SW 1271 (cell line): ENCODE measurements at places on chromosomes 11 and 22.

GRCh38 chr11:71496421-71496820, 30.6 kb upstream of the KRTAP5-7 start:
- no peak for DNase-seq

- DNase-seq = no peak
Measured at GRCh38 chr22:44709881-44710392, 7.9 kb downstream of the PRR5 start.

DNA sequence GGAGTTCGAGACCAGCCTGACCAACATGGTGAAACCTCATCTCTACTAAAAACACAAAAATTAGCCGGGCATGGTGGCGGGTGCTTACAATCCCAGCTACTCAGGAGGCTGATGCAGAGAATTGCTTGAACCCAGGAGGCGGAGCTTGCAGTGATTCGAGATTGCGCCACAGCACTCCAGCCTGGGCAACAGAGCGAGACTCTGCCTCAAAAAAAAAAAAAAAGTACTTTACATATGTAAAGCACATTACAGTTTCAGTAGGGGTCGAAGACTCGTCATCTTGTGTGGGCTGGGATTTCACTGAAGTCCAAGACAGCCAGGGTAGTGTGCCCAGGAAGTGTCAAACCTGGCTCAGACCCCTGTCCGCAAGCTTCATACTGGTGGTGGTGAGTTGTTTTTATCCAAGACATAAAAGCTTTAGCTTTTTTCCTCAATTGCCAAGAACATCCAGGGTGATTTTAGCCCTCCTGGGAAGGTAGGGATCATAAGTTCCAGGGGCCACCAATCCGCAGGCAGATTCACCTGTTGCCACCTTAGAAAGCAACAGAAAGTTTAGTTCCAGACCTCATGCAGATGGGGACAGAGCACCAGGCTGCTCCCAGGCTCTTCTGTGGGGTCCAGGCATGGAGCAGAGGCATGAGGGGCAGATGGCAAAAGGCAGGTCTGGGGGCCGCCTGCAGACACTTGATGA, 21.6 kb upstream of the ADORA2A start:
- DNase-seq = no peak

DNA sequence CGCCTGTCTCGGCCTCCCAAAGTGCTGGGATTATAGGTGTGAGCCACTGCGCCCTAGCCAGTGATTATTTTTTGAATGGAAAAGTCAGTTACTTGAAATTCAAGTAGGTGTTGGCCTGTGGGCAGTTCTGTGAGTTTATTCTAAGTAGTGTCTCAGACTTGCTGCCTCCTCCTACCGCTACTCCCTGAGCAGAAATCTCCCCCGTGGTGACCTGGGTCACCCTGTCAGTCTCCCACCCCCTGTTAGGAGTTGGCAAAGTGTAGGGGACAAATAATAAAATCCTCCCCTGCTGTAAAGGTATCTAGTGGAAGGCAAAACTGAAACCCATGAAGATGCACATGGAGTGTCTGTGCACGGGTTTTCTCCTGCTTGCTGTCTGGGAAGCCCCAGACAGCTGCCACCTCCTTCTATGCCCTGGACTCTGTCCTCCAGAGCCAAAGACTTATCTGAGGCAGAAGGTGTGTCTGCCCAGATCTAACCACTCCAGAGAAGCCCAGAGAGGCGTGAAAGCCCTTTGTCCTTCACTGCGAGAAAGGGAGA, 26.3 kb downstream of the SNAP29 start:
- no peak for DNase-seq

- DNase-seq = no peak
Measured at GRCh38 chr22:43890901-43891331, 897 bp downstream of the PNPLA5 start.

- DNase-seq = no peak
Measured at GRCh38 chr11:110762590-110762989, 50.4 kb upstream of the ARHGAP20 start.

DNA sequence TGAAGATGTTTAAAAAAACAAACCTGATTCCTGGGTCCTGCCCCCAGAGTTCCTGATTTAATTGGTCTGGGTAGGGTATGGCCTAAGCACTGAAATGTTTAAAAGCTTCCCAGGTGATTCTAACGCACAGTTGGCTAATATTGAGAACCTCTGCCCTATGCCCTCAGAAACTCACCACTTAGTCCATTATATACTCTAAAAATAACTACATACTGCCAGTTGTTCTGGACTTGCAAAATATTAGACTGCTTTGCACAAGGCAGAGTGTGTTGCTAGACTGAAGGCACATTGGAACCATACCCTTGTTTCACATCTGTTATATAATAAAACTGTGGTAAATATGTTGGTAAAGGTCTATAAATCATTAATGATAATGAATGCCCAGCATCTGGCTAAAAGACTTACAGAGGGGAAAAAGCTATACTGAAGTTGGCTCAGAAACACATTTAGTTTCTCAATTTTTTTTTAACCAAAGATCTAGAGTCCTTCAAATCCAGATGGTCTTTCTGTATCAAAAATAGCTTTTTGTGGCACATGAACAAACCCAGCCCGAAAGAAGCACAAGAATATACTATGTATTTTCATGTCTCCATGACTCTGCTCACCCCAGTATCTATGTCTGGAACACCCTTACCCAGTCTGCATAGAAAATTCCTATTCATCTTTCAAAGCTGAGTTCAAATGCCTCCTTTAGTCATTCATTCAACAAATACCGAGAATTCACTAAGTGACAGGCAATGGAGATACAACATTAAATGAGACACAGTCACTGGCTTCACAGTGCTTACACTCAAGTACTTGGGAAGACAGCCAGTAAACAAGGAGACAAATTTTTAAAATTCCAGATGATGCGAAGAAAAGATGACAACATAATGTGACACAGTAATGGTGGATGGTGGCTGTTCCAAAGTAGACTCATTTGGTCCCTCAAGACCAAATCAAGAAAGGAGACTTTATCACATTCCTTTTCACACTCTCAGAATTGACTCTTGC, 44.1 kb downstream of the RBFOX2 start:
- no peak for DNase-seq

DNA sequence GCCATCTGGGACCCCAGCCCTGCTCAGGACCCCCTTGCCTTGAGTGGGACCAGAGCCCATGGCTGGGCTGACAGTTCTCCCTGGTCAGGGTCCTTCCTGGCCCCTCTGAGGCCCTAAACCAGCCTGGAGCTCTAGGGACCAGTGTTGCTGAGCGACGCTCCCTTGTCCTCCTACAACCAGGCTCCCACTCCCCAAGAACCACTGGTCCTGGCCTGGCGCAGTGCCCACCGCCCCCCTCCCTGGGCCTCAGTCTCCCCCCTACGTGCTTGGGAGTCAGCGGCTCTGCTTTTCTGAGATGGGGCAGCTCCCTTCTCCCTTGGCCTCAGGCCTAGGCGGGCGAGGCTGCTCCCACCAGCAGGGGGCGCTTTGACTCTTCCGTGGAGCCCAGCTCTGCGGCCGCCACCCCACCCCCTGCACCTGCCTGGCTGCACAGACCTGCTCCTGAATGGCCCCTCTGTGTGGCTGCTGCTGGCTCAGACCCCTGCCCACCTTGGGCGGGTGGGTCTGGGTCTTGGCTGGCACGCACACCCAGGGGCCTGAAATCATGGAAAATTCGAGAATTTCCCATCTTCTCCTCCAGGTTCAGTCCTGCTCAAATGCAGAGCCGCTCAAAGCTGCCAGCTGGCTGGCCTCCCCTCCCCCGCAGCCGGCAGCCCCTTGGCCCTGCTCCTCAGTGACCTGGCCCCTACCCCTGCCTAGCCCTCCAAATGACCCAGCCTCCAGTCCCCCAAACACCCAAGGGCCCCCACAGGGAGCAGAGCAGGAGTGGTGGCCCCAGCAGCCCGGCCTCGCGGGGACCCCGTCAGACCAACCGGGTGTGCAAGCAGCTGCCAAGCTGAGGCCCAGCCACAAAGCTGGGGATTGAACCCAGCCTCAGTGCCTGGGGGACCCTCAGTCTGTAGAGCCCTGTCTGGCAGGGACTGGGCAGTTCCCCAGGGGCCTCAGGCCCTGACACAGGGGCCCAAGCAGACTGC, 9.1 kb downstream of the PRR33 start:
- peak; percentile 42 for DNase-seq

GRCh38 chr11:80512491-80512890, 1071.7 kb upstream of the TENM4 start:
- no peak for DNase-seq

- no peak for DNase-seq
Measured at GRCh38 chr11:58880166-58880565, 35.7 kb upstream of the GLYATL2 start.

DNA sequence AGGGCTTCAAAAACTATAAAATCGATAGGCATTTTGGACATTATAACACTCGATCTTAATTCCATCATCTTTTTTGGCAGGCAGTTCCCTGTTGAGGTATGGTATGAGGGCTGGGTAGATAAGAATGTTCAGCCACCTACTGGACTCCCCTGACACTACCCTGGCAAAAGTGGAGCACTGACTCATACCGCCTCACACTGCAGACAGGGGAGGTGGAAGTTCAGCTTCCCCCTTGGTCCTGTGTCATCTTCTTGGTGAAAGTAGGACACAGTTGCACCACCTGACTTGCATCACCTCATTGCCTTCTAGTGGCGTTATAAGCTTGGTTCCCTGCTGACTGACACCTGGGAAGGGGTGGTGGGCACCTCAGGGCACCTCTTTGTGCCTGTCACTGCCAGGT, 30.4 kb downstream of the PAAF1 start:
- DNase-seq = no peak

- DNase-seq = no peak
Measured at GRCh38 chr11:96540875-96541274, 151.1 kb downstream of the JRKL start.

GRCh38 chr22:29801153-29801552, 34.0 kb downstream of the UQCR10 start:
- no peak for DNase-seq

- DNase-seq = no peak
Measured at GRCh38 chr11:88363648-88364065, 26.1 kb upstream of the CTSC start.

- no peak for DNase-seq
Measured at GRCh38 chr22:22030493-22031182, 48.1 kb upstream of the TOP3B start.

DNA sequence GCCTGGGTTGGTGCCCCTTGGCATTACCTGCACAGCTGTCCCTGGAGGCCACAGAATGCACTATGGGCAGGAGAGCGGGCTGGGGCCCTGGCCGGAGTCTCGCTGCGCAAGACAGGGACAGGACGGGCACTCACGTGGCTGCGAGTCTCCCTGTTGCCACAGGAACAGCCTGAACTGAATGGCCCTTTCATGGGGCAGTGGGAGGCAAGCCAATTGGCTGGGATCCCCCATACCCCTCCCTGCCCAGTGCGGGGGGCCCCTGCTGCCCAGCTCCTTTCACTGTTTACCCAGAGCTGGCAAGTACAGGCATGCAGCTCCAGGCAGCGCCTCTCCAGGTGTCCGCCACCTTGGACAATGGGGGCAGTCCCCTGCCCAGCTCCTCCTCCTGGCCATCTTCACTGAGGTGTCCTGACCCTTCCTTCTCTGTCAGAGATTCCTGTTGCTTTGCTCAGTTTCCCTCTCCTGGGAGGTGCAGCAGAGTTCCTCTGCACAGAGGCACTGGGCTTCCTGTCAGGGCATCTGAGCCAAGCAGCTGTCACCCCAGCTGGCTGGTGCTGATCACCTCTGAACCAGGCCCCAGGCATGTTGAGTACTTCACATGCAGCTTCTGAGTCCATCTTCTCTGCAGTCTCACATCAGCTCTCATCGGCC, 5.2 kb downstream of the USP2 start:
- no peak for DNase-seq

GRCh38 chr11:86415026-86415425, 40.3 kb downstream of the CCDC81 start:
- no peak for DNase-seq

DNA sequence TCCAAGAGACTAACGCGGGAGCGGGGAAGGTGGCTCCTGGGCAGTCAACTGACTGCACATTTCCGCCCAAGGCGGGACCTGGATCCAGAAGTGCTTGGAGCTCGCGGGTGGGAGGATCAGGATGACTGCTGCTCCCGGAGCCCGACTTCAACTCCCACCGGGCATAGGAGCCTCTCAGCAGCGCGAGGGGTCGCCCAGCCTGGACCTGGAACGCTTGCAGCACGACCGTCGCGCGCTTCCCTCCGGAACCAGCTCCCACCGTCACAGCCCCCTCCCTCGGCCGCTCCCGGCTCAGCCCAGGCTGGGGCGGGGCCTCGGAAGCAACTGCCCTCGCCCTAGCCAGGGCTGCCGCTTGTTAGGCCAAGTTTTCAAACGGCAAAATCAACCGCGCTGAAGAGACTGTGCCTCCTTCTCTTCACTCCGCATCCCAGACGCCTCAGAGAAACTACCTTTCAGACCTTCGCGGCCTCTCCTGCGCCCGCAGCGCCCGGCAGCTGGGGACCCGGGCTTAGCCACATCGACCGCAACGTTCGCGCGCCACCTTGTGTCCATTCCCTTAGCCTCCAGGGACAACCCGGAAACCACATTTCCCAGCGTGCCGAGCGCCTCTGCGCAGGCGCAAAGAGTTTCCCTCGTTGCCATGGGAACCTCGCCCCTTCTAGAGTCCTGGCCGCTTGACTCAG, 14.0 kb downstream of the SSH3 start:
- DNase-seq = peak; percentile 95

- no peak for DNase-seq
Measured at GRCh38 chr11:36417154-36417553, 92.9 kb downstream of the TRAF6 start.

GRCh38 chr11:36431429-36432092, 78.5 kb downstream of the TRAF6 start:
- peak; percentile 43 for DNase-seq

GRCh38 chr11:118227865-118228785, 3.3 kb upstream of the JAML start:
- DNase-seq = no peak

DNA sequence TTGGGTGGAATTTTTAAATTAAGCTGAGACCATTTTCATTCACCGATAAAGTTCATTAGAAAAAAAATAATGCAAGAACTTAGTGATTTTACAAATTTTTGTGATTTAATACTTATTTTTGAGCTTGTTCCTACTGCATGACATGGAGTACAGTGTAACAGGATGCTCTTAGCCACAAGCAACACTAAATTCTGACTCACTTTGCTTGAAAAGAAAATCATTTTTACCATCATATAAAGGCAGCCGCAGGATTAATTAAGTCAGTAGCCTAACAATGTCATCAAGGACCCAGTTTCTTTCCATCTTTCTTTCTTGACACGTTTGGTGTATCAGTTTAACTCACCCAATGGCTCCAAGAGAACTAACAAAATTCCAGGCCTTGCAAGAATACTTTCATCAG, 540.3 kb upstream of the LUZP2 start:
- no peak for DNase-seq

GRCh38 chr11:59247531-59248227, 35.0 kb upstream of the MPEG1 start:
- no peak for DNase-seq

- DNase-seq = no peak
Measured at GRCh38 chr22:28208036-28208435, 289.0 kb upstream of the PITPNB start.

- DNase-seq = no peak
Measured at GRCh38 chr22:48827268-48827846, 1000.3 kb downstream of the BRD1 start.
